ENCODE measurements at places on chromosomes 13 and 19.

DNA sequence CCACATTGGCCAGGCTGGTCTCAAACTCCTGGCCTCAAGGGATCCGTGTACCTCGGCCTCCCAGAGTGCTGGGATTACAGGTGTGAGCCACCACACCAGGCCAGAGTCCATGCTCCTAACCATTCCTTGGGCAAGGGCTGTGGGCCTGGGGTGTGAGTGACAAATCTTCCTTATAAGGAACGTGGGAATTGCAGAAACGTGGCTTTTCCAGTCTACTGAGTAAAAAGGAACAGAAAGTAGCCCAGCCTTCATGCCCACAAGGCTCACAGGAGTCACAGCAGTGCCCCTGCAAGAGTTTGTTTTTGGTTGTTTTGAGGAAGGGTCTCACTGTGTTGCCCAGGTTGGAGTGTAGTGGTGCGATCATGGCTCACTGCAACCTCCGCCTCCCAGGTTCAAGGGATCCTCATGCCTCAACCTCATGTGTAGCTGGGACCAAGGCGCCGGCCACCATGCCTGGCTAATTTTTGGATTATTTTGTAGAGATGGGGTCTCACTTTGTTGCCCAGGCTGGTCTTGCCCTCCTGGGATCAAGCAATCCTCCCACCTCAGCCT, 5.1 kb downstream of the MYPOP start:
- no peak for DNase-seq

GRCh38 chr19:2424686-2425621, 2.4 kb downstream of the TIMM13 start:
- peak; percentile 81 for DNase-seq

DNA sequence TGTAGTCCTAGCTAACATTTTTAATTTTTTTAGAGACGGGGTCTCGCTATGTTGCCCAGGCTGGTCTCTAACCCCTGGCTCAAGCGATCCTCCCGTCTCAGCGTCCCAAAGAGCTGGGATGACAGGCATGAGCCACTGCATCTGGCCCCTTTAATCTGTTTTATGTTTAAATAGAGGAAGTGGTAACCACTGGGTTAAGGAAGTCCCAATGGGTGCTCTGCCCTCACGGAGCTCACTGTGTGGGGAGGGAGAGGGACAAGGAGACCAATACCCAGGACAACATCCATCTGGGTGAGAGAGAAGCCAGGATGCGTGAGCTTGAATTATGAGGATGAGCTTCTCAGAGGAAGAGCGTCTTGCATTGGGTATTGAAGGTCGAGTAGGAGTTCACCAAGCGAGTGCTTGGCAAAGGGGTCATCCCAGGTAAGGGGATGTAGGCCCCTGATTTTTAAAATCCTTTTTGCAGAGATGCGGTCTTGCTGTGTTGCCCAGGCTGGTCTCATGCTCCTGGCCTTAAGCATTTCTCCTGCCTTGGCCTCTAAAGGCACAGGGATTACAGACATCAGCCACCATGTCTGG, 13.8 kb downstream of the YJU2 start:
- DNase-seq, result no peak

GRCh38 chr13:42272115-42272803, at the start of gene AKAP11:
Gene AKAP11, plus strand, starts transcription at chr13:42272152. Its CDS starts 14,197 bp downstream, at chr13:42286349.
- peak; percentile 81 for DNase-seq

GRCh38 chr13:20727856-20728255, 24.4 kb downstream of the IL17D start:
- no peak for DNase-seq

- peak; percentile 2 for DNase-seq
These were observed 150.4 kb downstream of the POSTN start for GRCh38 chr13:37448153-37448552.

- no peak for DNase-seq
These were observed 13.9 kb upstream of the DACH1 start for GRCh38 chr13:71880753-71881541.

DNA sequence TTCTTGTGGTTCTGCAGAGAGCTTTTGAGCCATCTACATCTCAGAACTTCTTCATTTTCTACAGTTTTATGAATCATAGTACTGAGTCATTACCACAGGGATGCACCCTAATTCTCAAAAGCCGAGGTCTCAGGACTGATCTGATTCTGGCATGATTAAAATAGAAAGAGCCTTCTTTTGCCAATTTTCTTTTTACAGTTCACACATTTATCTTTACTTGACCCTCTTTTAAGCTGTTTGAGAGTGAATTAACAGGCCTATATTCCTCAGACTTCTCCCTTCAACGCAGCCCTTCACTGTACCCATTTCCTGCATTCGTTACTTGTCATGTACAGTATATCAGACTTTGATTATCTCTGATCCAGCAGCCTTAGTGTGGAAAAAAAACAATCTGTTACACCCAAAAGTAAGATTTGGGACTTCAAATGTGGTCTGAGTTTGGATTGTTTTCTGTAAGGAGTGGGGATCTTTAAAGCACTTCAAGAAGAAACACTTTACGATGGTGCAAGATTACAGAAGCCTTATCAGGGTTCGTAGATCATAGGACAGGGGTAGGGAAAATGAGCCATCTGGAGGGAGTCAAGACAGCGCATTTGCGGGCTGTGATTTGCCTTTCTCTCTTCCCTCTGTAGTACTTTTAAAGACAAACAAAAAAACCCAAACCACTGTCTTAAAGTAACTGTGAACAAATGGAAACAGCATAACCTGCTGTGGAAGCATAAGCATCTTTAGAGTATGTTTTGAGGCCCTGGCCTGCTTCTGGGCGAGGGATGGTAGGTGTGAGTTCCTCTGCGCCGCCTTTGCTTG, 15.3 kb upstream of the GPR183 start:
- no peak for DNase-seq

GRCh38 chr19:48746738-48747575, at the start of gene IZUMO1:
Gene IZUMO1, minus strand, starts transcription at chr19:48746909. Its CDS starts 1,050 bp downstream, at chr19:48745859.
- no peak for DNase-seq

GRCh38 chr19:14632286-14632685, 42.4 kb downstream of the ADGRE3 start:
- DNase-seq, result no peak

DNA sequence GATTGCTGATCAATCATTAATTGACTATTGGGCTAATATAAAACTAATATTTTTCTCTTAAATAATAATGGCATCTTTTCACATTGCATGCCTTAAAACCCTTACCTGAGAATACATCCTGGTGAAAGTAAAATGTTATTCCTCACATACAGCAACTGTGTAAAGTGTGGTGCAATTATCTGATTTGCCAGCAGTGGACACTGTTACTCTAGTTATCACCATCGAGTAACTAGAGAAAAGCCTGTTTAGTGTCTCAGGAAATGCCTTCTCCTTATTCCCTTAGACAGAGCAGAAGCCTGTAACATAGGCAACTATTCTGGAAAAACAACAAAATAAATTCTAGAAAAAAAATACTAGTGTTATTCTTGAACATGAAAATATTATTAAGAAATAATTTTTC, 459.8 kb downstream of the FGF14 start:
- peak; percentile 90 for DNase-seq

GRCh38 chr13:114078461-114079451, 53.7 kb downstream of the RASA3 start:
- no peak for DNase-seq

GRCh38 chr19:34452723-34453122, 24.5 kb downstream of the UBA2 start:
- DNase-seq, result no peak

DNA sequence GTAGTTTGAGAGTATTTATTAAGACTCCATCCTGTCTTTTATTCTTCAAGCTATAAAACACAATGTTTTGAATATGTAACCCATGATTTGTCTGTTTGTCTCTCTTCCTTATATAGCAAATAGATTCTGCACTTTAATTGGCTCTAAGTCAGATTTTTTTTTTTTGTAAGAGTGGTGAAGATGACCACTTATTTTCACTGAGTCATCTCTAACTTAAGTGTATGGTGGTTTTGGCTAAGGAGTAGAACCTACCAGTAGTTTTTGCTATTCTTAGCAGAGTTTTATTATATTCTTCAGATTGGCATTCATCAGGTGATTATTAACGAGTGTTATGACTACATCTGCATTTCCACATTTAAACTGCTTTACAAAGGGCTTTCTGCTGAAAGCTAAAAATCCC, 194.7 kb downstream of the LMO7 start:
- no peak for DNase-seq

DNA sequence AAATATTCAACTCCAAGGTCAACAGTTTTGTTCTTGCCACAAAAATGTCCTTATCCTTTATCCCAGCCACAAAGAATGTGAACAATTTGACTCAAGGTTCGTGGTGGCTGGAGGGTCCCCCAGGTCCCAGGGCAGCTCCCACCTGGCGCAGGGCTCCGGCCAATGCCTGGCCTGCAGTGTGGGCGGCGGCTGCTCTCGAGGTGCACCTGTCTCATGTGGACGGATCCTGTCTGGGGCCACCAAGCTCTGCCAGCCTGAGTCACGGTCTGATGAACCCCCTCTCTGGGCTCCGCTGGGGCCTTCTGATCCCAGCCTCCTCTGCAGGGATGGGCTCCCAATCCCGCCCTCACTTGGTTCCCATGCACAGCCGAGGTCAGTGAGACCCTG, 49.4 kb downstream of the GAS6 start:
- DNase-seq, result no peak

- DNase-seq, result peak; percentile 3
These were observed 244.8 kb upstream of the KLHL1 start for GRCh38 chr13:70353096-70353495.

DNA sequence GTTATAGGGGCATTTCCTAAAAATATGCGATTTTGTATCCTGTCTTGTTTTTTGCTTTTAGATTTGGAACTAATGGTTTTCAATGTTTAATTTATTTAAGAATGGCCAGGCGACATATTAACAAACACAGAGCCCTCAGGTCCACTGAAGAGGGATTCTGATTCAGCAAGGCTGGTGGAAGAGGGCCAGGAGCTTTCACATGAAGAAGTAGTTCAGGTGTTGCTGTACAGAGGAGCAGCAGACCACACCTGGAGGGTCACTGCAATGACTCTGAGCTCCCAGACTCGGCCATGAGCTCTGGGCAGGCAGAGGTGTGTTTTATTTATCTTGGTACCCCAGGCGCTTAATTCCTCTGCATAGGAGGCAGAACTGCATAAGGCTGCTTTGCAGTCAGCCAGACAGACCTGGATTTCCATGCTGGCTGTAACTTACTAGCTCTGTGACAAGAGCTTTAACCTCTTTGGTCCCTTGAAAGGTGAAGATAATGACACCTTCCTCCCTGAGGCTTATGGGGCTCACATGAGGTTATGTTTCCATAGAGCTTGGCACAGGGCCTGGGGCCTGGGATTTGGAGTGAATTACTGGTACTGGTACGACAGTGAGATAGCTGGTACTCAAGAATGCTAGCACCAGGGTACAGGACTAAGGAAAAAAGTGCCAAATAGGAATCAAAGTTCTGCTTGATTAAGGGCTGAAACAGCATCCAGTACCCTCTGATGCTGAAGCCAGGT, 184.7 kb downstream of the OXGR1 start:
- DNase-seq, result no peak

DNA sequence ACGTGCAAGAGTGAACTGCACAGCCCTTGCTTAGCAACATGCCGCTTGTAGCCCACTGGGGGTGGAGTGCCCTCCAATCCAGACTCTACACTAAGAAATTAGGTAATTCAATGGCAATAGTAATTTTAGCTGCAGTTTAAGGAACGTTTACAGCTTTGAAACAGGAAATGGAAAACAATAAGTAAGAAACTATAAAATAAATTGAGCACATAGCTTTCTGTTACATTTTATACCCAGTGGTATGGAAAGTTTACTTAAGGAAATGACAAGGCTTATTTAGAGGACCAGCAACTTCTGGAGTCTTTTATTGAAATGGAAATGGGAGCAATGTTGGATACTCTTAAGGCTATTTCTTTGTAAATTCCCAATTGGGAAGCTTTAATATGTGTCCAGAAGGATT, 373.2 kb downstream of the KCNRG start:
- DNase-seq, result peak; percentile 20

DNA sequence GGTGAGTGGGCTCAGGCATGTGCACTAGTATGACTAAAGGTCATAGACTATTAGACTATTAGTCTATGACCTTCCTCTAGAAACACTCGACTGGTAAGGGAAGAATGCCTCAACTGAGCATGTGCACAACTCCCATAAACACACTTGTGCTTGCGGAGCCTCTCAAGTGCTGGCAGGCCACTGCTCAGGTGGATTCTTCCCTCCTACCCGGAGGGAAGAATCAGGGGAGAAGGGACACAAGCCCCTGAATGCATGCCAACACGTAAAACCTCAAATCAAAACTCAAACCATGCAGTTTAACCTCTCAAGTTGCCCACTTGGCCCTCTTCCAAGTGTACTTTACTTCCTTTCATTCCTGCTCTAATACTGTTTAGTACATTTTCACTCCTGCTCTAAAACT, 287.6 kb upstream of the SGCG start:
- DNase-seq, result no peak

DNA sequence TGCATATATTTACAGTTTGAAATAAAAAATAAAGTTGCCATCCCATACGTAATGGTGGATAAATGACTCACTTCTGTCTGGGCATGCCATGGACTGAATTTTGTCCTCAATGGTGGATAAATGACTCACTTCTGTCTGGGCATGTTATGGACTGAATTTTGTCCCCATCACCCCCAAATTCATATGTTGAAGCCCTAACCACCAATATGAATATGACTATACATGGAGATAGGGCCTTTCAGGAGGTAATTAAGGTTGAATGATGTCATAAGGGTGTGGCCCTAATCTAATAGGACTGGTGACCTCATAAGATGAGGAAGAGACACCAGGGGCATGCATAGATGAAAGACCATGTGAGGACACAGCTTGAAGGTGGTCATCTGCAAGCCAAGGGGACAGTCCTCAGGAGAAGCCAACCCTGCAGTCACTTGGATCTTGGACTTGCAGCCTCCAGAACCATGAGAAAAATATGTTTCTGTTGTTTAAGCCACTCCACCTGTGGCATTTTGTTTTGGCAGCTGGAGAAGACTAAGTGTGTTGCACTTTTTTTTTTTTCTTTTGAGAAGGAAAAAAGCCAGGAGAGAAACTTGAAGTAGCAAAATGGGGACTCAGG, 41.8 kb downstream of the RFC3 start:
- DNase-seq, result peak; percentile 17

DNA sequence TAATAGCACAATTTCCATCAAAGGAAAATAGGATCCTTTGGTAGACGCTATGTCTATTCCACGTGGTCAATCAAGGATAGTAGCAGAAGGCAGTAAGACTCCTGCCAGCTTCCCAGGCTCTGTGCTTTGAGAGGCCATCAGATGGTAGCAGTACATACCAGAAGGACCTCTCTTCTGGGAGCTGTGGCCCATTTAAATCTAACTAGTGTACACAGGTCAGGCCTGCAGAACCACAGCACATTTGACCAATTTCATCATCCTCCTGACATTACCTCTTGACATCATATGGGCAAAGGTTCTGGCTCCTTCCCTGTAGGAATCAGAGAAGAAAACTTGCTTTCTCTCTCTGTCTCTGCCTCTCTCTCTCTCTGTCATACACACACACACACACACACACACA, 229.6 kb upstream of the HTR2A start:
- DNase-seq, result no peak

GRCh38 chr19:13281567-13282291, 131.5 kb downstream of the IER2 start:
- no peak for DNase-seq

- peak; percentile 60 for DNase-seq
These were observed 626.1 kb upstream of the SLITRK6 start for GRCh38 chr13:86425170-86425815.

- DNase-seq, result peak; percentile 29
These were observed 1.8 kb downstream of the ZFR2 start for GRCh38 chr19:3866910-3867638.

GRCh38 chr13:80237646-80238045, 103.3 kb downstream of the SPRY2 start:
- no peak for DNase-seq

- no peak for DNase-seq
These were observed 9.9 kb downstream of the GPR183 start for GRCh38 chr13:99297331-99297730.

- no peak for DNase-seq
These were observed 7.0 kb downstream of the GNA15 start for GRCh38 chr19:3142781-3143337.

Measured in NCI-H69 (cell line).